CD4-positive, alpha-beta T cell treated with Interleukin-21 for 1 hour (primary cell): ENCODE measurements at places on chromosomes 7 and 10.

DNA sequence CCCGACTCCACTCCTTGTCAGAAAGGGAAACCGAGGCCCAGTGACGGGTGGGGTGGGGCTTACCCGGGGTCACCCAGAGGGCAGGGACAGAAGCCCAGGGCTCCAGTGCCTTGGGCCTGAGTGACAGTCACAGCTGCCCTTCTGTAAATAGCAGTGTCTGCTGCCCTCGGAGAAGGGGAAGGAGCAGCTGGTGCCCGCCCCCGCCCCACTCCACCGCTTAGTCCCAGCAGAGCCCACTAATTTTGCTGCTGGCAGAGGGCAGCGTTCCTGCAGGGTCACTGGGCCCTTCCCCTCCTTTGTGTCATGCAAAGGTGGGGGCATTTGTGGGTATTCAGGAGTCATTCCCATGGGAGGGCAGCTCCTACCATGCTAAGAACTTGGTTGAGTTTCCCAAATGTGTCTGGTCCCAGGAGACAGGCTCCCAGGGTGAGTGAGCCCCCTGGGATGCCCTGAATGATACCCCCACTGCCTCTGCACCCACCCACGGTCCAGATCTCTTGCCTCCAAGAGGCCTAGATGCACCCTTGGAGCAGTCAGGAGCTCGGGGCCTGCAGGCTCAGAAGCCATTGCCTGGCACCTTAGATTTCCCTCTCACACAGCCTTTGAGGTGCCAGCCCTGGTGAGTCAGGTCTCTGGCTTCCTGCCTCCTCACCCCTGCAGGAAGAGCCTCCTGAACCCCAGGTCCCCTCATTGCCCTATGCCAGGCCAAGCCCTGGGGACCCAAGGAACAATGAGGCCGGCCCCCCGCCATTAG, 17.2 kb downstream of the SH2B2 start:
- no peak for DNase-seq

DNA sequence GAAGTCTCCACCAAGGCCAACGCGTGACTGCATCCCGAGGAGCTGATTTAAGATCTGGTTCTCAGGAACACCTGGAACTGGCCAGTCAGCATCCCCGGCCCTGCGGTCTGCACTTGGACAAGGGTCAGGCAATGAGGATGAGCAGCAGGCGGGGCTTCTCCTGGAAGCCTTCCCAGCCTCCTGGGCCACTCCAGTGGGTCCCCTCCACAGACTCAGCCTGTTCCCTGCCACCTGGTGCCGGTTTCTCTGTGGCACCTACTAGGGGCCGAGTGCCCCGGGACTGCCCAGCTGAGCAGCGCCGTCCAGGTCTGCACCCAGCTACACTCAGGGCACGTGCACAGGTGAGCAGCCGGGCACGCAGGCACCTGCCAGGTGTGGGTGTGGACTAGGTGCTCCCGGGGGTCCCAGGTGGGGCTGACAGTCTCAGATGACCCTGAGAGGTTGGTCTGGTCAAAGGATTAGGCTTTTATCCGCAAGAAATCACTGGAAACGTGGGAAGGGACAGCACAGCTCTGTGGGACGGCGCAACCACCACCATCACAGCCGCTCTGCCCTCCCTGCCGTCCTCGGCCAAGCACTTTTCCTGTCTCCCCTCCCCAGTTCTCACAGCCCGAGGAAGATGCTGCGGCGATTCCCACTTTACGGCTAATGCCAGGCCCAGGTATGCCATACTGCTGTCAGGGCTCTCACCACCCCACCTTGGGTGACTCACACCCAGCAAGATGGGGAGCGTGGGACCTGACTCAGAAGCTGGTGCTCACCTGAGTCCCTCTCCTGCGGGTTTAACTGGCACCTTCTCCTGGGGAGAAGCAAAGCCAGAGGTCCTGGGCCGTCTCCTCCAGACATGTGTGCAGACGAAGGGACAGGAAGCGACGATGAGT, 166.0 kb downstream of the RNF216 start:
- DNase-seq: no peak

DNA sequence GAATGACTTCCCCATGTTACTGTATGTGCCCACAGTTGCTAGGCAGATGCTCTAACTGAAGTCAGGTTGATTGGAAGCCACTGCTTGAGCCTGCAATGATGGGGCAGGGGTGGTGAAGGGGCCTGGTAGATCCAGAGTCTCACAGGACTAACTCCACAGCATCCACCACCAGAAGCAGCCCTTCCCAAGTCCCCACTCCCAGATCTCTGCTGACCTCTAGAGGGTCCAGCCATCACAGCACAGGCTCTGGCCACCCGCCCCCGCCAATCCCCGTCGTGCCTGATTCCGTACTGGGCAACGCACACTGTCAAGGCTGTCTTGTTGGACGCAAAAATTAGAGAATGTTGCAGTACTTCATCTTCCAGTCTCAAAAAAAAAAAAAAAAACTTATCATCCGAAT, 136.8 kb upstream of the PDE1C start:
- DNase-seq: no peak

DNA sequence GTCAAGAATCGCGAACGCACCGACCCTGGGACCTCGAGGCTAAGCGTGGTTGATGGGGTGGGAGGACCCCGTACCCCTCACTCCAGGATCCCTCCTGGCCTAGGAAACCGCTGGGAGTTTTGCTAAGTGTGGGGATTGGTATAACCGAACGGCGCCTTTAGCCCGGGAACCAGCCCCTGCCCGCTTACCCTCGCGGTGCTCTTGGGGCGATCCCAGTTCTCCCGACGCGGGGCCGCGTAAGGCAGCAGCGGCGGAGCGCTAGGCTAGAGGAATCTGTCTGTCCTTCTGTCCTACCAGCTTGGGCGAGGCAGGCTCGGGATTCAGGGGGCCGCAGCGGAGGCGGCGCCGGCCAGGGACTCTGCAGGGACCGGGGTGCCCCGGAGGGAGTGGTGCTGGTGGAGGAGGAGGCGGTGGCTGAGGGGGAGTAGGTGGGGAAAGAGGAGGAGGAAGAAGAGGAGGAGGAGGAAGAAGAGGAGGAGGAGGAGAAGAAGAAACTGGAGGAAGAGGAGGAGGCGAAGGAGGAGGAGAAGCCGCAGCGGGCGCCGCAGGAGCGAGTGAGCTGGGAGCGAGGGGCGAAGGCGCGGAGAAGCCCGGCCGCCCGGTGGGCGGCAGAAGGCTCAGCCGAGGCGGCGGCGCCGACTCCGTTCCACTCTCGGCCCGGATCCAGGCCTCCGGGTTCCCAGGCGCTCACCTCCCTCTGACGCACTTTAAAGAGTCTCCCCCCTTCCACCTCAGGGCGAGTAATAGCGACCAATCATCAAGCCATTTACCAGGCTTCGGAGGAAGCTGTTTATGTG, 439 bp upstream of the EMX2 start:
- peak; percentile 4 for DNase-seq

DNA sequence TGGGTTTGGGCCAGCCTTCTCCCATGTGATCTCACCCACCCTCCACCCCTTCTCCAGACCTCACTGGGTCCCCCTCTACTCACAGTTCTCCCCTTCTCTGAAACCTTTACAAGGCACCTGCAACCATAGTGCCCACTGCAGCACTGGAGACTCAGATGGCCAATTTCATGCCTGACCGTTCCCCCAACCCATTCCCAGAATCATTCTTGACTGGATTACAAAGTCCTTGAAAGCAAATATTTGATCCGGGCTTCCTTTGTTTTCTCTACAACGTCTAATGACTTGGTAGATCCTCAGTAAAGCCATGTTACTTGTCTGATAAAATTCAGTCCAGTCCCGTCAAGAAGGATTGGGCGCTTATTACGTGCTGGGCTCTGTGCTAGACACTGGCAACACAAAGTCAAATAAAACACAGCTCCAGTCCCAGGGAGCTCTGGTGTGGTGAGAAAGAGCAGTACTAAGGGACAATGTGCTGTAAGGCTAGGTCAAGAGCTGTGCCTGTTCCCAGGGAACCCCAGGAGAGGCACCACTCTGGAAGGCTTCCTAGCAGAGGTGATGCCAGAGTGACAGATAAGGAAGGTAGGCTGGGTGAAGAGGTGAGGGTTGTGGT, 36.5 kb downstream of the SH3PXD2A start:
- DNase-seq: no peak

- no peak for DNase-seq
Measured at GRCh38 chr7:80781561-80781979, 137.3 kb downstream of the SEMA3C start.

DNA sequence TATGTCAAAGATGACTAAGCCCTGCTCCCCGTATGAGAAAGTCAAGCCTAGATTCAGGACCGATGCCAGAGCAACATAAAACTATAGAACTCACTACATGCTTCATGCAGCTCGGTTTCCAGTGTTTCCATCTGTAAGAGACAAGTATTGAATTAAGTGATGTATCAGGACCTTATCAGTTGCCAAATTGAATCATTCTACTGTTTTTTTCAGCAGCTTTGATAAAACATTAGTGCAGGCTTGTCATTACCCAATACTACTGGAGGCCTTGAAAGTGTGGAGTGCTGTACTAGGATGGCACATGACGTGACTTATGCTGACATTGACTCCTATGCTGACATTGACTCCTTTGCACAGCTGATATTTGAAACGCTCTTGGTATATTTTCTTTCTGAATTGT, 10.8 kb upstream of the NRP1 start:
- DNase-seq: no peak
